GM12878 (cell line): ENCODE measurements at places on chromosomes 4 and X. TPM values are rescaled to one million over a fixed set of nuclear protein-coding genes. Genes with fewer than 3 reads are reported as not detected.

MAGEA12 gene
- total RNA-seq, result not detected in 2 replicates

FAM149A gene
- 0.38 and 0.53 TPM in 2 replicates for total RNA-seq

TMPRSS11A gene
- not detected in 2 replicates for total RNA-seq

CT83 gene
- total RNA-seq, result not detected in 2 replicates

KCND1 gene
- 0.61 and 0.97 TPM in 2 replicates for total RNA-seq

MSL3 gene
- 29.0 and 34.2 TPM in 2 replicates for total RNA-seq

TGIF2LX gene
- not detected in 2 replicates for total RNA-seq

SLC9B1 gene
- 1.0 and 2.2 TPM in 2 replicates for total RNA-seq

FAM47E gene
- not detected in 2 replicates for total RNA-seq

NAP1L2 gene
- total RNA-seq, result 3.6 and 3.9 TPM in 2 replicates

SYP gene
- total RNA-seq, result 0.48 and 0.49 TPM in 2 replicates

SHROOM2 gene
- 0.15 and 0.27 TPM in 2 replicates for total RNA-seq

- H3K27me3 ChIP-seq, result no peaks in the 10 kb centered on the region; the same call in 1 of the 2 replicates
- H3K4me1 ChIP-seq, result peaks cover 16% of the 10 kb centered on the region
- no peaks in the 10 kb centered on the region for H3K36me3 ChIP-seq
- DNase-seq, result no peak
- no peak overlapping the region for H3K27ac ChIP-seq
Observed at GRCh38 chr4:145736241-145736831, 56.4 kb downstream of the C4orf51 start.

DNA sequence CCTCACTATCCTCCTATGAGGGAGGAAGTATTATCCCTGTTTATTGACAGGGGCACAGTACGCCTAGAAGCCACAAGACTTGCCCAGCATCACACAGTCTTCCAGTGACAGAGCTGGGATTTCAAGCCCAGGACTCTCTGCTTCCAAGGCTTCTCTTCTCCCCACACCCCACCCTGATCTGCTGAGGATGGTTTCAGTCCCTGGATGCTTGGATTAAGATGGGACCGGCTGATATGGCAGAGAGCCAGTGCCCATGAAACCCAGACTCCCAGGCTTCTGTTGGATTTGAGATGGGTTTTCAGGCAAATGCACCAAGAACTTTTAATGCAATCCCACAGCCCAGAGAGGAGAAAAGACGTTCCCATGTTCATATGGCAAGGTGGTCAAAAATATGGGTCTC lies 23.2 kb downstream of the EFNB1 start:
- H3K27me3 ChIP-seq, result peaks cover 2% of the 10 kb centered on the region; the same call in 1 of the 2 replicates
- DNase-seq, result no peak
- no peak overlapping the region for H3K27ac ChIP-seq
- no peak overlapping the region for H3K4me3 ChIP-seq
- no peaks in the 10 kb centered on the region for H3K36me3 ChIP-seq
- H3K4me1 ChIP-seq, result no peaks in the 10 kb centered on the region

- H3K4me1 ChIP-seq, result peaks cover 10% of the 10 kb centered on the region
- DNase-seq, result no peak
- no peaks in the 10 kb centered on the region for H3K36me3 ChIP-seq
- H3K27me3 ChIP-seq, result no peaks in the 10 kb centered on the region
- no peak overlapping the region for H3K4me3 ChIP-seq
Observed at GRCh38 chr4:47490550-47490949, 5.5 kb downstream of the ATP10D start.

- DNase-seq, result no peak
Observed at GRCh38 chr4:37895271-37895670, 4.4 kb downstream of the TBC1D1 start.

DNA sequence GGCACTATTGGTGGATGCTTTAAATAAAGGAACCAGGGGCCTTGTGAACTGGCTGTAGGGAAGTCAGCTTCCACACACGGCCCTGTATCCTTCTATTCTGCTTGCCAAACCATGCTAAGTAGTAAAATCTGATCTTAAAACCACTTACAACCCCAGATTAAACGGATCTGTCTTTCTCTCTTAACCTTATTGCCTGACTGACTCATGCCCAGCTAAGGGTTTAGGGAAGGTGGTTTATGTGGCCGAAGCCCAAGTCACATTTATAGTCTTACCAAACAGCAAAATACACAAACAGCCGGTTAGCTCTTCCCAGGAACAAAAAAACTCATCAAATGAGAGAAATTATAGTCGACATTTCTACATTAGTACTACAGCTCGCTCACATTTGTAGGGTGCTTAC lies 988.4 kb upstream of the TENM3 start:
- H3K27me3 ChIP-seq, result no peaks in the 10 kb centered on the region
- DNase-seq, result no peak
- H3K36me3 ChIP-seq, result no peaks in the 10 kb centered on the region
- no peak overlapping the region for H3K4me3 ChIP-seq
- no peak overlapping the region for H3K27ac ChIP-seq

GRCh38 chr4:147400721-147401120 lies 80.2 kb upstream of the EDNRA start:
- no peak overlapping the region for H3K4me3 ChIP-seq
- H3K4me1 ChIP-seq, result no peaks in the 10 kb centered on the region

GRCh38 chr4:117154251-117154650 lies 68.9 kb upstream of the TRAM1L1 start:
- H3K4me1 ChIP-seq, result no peaks in the 10 kb centered on the region
- no peak for DNase-seq
- no peak overlapping the region for H3K27ac ChIP-seq
- H3K4me3 ChIP-seq, result no peak overlapping the region
- no peaks in the 10 kb centered on the region for H3K27me3 ChIP-seq

DNA sequence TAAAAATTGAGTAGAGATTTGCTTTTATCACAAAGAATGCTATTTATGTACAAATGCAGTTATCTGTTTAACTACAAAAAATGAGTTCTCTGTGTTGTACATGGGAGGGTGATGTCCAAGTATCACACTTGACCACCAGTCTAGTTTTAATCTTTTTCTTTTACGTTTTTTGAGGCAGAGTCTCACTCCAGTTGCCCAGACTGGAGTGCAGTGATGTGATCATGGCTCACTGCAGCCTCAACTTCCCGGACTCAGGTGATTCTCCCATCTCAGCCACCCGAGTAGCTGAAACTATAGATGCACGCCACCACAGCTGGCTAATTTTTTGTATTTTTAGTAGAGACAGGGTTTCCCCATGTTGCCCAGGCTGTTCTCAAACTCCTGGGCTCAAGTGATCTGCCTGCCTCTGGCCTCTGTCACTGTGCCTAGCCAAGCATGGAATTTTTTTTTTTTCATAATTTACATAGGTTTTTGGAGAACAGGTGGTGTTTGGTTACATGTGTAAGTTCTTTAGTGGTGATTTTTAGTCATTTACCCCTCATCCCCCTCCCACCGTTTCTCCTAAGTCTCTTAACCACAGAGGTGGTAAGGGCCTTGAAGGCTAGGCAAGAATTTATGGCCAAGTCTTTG lies 47.9 kb upstream of the RPA4 start:
- no peaks in the 10 kb centered on the region for H3K4me1 ChIP-seq
- H3K27me3 ChIP-seq, result no peaks in the 10 kb centered on the region
- peak; percentile 59 for DNase-seq
- no peak overlapping the region for H3K4me3 ChIP-seq
- no peaks in the 10 kb centered on the region; the same call in 1 of the 2 replicates for H3K36me3 ChIP-seq
- peak overlapping the region; percentile 67 for H3K27ac ChIP-seq

DNA sequence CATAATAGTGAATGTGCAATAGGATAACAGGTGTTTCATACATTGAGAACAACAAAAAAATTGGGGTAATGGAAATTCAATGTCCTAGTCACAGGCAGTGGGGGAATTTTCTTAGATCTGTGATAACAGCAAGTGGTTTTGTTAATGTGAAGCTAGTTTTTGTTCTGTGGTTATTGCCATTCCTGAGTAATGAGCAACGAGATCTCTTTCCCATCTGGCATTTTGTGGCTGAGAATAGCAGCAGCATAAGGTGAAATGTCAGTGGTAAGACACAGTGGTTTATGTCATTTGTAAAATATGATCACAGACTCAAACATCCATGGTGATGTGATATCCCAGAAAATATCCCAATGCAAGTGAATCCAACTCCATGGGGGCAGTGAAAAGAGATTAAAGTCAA lies 497.5 kb downstream of the KCNIP4 start:
- no peak overlapping the region for H3K27ac ChIP-seq
- H3K4me3 ChIP-seq, result no peak overlapping the region
- H3K36me3 ChIP-seq, result no peaks in the 10 kb centered on the region
- no peaks in the 10 kb centered on the region for H3K4me1 ChIP-seq
- H3K27me3 ChIP-seq, result no peaks in the 10 kb centered on the region
- no peak for DNase-seq

- H3K4me1 ChIP-seq, result no peaks in the 10 kb centered on the region
- H3K4me3 ChIP-seq, result no peak overlapping the region
- DNase-seq, result no peak
- H3K27ac ChIP-seq, result no peak overlapping the region
Observed at GRCh38 chr4:71389149-71389827, 50.5 kb downstream of the SLC4A4 start.

GRCh38 chrX:124045109-124045508 lies 83.6 kb downstream of the STAG2 start:
- no peaks in the 10 kb centered on the region for H3K4me1 ChIP-seq
- H3K36me3 ChIP-seq, result peaks cover 2% of the 10 kb centered on the region; the same call in 1 of the 2 replicates
- no peak overlapping the region for H3K4me3 ChIP-seq

GRCh38 chr4:182938205-182938645 lies 21.0 kb upstream of the DCTD start:
- H3K4me3 ChIP-seq, result no peak overlapping the region
- H3K27ac ChIP-seq, result no peak overlapping the region
- H3K27me3 ChIP-seq, result no peaks in the 10 kb centered on the region
- H3K36me3 ChIP-seq, result no peaks in the 10 kb centered on the region

GRCh38 chr4:3873408-3874027 lies 107.3 kb downstream of the ADRA2C start:
- no peaks in the 10 kb centered on the region for H3K36me3 ChIP-seq
- no peak overlapping the region for H3K27ac ChIP-seq
- H3K4me1 ChIP-seq, result no peaks in the 10 kb centered on the region
- H3K27me3 ChIP-seq, result peaks cover 3% of the 10 kb centered on the region; the same call in 1 of the 2 replicates

DNA sequence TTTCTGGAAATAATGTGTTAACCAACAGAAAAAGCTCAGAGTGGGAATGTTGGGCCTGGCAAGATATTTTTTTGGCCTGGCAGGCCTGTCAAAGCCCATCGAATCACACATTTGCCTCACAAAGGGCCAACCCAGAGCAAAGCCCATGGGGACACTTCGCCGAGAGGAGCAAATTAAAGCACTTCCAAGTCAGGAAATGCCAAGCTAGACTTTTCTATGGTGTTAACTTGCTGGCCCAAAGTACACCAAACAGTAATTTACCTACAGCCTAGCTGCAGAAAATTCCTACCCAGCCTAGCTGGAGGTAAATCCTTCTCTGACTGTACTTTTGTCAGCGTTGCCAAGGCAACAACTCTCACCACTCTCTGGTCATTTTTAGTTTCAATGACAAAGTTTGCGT lies 288.6 kb upstream of the LDB2 start:
- H3K4me3 ChIP-seq, result no peak overlapping the region
- H3K27me3 ChIP-seq, result no peaks in the 10 kb centered on the region
- DNase-seq, result no peak
- no peak overlapping the region for H3K27ac ChIP-seq
- no peaks in the 10 kb centered on the region for H3K36me3 ChIP-seq
